ENCODE measurements at places on chromosomes 12 and 14.

DNA sequence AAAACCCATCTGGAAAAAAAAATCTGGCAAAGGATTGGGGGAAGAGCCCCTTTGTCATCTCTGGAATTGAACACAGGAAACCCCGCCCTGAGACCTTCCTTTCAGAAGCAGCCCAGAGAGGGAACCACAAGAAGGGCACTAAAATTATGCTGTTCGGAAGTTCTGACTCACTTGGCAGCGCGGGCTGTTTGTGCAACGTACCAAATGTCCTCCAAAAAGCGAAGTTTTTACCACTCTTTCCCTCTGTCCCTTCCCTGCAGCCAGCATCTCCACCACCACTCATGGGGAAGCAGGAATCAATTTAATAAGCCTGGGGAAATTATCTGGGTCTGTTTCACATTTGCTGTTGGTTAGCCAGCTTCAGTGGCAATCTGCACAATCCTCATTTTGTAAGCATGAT lies 3.2 kb upstream of the SYNE3 start:
- peak; percentile 25 for DNase-seq

DNA sequence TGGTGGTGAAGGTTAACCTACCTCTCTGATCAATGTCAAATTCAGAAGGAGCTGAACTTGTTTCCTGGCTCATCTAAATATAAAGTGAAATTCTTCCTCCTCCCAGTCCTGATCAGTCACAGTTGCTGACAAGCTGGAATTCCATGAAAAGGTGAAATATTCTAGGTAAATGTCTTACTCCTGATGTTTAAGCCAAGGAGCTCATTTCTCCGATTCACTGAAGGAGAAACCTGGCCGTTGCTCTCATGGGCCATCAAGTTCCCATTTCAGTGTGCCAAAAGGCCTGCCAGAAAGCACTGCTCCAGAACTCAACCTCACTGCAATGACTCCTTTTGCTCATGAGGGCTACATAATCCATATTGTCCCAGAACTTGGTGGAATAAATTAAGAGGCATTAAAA lies 707.5 kb downstream of the GALC start:
- no peak for DNase-seq

GRCh38 chr14:66045572-66046021 lies 440.6 kb upstream of the CCDC196 start:
- DNase-seq = no peak

- DNase-seq = no peak
Measured at GRCh38 chr14:59187802-59188460, 536 bp upstream of the DAAM1 start.

- no peak for DNase-seq
Measured at GRCh38 chr14:22993517-22993916, 11.2 kb upstream of the AJUBA start.
